ENCODE measurements at places on chromosomes 12 and 14.

- DNase-seq, result no peak
These were observed 27.6 kb upstream of the NOS1 start for GRCh38 chr12:117388951-117389446.

- no peak for DNase-seq
These were observed 65.1 kb downstream of the ITPR2 start for GRCh38 chr12:26767865-26768264.

GRCh38 chr14:61520576-61520975, 174.7 kb upstream of the HIF1A start:
- no peak for DNase-seq

GRCh38 chr14:34436118-34436905, 25.7 kb downstream of the SPTSSA start:
- DNase-seq, result no peak

- no peak for DNase-seq
These were observed 30.0 kb upstream of the DUSP6 start for GRCh38 chr12:89382328-89382727.

- DNase-seq, result no peak
These were observed 245.9 kb downstream of the ADAMTS20 start for GRCh38 chr12:43306066-43306465.

- no peak for DNase-seq
These were observed 19.4 kb upstream of the KRT77 start for GRCh38 chr12:52722680-52723079.

DNA sequence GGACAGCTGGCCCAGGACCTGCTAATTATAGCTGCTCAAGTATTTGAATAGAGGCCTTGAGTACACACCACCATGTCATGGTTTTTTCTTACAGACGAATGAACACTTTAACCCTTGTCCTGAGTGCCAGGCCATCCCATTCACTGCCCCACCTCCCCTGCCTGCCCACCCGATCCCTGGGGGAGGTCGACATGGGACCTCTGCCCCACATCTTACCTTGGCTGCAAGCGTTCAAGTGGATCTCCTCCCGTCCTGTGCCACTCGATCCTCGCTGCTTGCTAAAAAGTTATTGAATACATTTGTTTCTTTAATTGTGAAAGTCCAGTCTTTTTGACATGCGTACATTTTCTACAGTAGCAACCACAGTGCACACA, 10.3 kb downstream of the RTL1 start:
- no peak for DNase-seq

DNA sequence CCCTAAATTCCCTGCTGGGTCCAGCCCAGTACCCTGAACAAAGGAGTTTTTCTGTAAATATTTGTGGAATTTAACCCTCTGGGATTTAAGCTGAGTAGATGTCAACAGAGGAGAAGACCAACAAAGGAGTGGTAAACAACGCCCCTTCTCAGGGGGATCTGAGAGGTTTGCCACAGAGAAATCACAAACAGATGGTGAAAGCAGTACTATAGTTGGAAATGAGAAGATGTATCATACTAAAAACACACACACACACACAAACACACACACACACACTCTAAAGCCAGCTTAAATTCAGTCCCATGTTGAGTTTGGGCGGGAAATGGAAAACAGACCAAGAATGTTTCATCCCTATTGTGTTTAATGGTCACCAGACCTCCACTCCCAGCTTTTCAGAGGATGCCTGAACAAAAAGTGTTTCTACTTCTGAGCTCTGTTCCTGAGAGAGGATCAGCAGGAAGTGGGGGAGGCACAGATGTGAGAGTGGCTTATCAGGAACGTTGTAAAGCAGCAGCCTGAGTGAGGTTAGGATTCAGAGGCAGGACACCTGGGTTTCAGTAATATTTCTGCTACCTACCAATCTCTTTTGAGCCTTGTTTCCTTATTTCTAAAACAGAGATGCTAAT, 3.2 kb downstream of the BIN2 start:
- no peak for DNase-seq

DNA sequence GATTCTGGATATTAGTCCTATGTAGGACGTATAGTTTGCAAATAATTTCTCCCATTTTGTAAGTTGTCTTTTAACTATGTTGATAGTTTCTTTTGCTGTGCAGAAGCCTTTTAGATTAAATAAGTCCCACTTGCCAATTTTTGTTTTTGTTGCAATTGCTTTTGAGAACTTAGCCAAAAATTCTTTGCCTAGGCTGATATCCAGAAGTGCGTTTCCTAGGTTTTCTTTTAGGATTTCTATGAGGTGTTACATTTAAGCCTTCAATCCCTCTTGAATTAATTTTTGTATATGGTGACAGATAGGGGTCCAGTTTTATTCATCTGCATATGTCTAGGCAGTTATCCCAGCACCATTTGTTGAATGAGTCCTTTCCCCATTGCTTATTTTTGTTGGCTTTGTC, 264.4 kb upstream of the OR4E1 start:
- DNase-seq, result no peak

DNA sequence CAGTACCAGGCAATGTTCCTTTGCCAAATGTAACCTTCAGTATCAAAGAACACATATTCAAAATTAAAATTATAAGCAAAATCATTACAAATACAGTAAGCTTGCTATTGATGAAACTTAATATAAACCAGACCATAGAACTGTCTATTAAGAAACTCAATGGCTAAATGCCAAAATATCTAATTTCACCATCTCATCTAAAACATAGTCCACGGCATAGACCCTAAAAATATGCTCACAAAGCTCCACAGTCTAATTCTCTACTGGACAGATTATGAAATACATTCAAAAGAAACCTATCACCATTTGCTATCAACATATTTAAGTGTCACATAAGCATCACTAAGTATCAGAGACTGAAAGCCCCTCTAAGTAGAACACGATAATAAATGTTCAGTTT, 25.2 kb downstream of the DUSP16 start:
- no peak for DNase-seq

- DNase-seq, result no peak
These were observed 92.3 kb downstream of the DERA start for GRCh38 chr12:16003460-16003859.

- no peak for DNase-seq
These were observed 12.2 kb upstream of the ITPR2 start for GRCh38 chr12:26845057-26845666.

DNA sequence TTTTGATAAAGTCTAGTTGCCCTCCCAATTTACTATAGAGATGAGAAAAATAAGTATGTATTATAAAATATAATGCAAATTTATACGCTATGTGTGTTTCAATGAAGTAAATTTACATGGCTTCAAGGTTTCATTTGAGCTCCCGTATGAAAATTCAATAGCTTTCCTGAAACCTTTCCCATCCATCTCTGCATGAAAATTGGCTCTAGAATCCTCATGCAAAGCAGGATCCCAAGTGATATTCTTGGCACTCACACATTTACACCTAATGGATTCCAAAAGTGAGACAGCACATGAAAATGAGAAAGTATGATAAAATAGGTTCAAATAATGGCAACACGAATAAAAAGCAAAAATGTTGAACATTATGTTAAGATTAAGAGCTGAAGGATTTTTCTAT, 1595.8 kb upstream of the SEL1L start:
- no peak for DNase-seq

GRCh38 chr12:117202033-117202432, 11.8 kb upstream of the FBXO21 start:
- DNase-seq, result no peak

- no peak for DNase-seq
These were observed 47.5 kb upstream of the PPP1R12A start for GRCh38 chr12:79982086-79983062.

DNA sequence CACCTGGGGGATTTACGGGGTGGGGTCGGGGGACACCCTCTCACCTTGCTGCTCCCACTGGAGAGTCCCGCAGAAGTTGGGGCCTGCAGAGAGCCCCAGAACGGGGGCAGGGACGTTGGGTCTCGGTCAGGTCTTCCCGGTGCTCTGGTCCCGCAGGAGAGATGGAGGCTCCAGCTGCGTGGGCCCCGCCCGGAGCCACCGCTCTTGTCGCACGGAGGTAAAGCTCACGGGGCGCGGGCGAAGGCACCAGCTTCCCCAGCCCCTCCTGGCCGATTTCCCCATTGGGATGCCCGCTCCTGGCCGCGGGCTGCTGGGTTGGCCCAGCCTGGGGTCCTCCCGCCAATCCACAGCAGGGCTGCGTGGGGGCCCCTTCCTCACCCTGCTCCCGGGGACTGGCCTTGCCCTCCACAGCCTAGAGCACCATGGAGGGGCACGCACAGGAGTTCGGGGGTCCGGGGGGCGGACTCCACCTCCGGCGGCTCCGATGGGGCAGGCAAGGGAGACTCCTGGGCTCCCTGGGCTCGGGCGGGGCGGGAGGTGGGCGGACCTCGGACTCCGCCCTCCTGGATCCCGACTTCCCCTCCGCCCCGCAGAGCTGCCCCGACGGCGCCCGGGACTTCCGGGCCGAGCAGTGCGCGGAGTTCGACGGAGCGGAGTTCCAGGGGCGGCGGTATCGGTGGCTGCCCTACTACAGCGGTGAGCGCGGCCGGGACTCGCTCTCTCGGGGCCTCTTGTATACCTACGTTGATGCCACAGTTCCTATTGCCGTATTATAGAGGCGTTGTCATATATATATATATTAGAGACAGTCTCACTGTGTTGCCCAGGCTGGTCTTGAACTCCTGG, 8.4 kb downstream of the PAPLN start:
- DNase-seq, result peak; percentile 30

DNA sequence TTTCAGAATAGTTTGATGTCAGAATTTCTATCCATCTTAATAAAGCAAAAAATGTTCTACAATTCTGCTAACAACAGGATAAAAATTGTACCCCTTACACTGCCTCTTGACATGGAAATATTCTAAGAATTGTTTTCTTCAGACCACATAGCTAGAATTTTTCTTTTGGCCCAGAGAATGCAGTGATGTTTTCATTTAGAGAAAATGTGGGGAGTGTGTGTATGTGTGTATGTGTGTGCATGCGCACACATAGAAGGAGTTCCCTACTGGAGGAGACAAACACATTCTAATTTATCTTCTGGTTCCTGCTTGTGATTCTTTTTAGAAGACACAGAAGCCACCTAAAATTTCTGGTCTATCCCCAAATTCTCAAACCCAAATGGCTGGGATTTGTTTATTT, 1145.7 kb downstream of the VRK1 start:
- no peak for DNase-seq

DNA sequence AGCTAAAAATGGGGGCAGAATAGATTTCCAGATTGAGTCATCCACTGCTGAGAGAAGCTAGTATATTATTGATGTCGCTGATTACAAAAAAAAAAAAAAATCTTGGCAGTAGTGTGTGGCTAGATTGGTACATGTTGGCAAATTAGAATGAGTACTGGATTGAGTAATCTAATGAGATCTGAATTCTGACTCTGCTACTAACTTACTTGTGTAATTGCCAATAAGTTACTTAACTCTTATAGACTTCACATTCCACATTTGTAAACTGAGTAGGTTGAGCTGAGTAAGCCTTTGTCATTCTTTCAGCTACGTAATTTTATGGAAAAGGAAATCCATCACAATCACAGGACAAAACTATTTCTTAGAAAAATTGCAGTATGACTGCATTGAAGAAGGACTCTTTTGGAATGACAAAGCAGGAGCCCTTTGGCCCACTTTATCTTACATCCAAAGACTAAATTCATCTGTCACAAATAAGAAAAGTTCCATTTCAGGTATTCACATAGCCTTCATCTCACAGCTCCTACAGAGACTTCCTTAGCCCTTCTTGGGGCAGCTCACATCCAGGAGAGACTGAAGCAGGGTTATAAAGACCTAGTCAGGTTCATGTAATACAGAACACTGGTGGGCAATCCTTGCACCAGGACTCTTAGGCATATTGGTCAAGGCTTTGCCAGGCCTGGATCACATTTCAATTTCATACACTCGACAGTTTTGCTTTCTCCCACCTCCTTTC, 197.3 kb upstream of the CPNE8 start:
- no peak for DNase-seq

GRCh38 chr12:68612697-68613096, 2.0 kb downstream of the RAP1B start:
- no peak for DNase-seq

- no peak for DNase-seq
These were observed 17.0 kb downstream of the SIX1 start for GRCh38 chr14:60632257-60632656.

DNA sequence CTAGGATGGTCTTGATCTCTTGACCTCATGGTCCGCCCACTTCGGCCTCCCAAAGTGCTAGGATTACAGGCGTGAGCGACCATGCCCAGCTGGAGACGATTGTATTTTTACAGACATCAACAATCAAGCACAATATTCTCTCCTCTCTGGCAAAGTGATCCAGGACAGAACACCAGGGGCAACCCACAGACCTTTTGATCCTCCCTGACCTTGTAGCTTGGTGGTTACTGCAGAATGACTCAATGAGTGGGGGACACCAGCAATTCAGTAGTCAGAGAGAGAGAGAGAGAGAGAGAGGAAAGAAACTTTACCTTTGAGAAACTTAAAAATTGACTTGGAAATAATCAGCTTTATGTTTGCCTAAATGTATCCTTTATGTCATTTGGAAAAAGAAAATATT, 51.2 kb downstream of the DRAM1 start:
- no peak for DNase-seq

- DNase-seq, result peak; percentile 57
These were observed 38.5 kb downstream of the NFKBIA start for GRCh38 chr14:35366056-35366451.

DNA sequence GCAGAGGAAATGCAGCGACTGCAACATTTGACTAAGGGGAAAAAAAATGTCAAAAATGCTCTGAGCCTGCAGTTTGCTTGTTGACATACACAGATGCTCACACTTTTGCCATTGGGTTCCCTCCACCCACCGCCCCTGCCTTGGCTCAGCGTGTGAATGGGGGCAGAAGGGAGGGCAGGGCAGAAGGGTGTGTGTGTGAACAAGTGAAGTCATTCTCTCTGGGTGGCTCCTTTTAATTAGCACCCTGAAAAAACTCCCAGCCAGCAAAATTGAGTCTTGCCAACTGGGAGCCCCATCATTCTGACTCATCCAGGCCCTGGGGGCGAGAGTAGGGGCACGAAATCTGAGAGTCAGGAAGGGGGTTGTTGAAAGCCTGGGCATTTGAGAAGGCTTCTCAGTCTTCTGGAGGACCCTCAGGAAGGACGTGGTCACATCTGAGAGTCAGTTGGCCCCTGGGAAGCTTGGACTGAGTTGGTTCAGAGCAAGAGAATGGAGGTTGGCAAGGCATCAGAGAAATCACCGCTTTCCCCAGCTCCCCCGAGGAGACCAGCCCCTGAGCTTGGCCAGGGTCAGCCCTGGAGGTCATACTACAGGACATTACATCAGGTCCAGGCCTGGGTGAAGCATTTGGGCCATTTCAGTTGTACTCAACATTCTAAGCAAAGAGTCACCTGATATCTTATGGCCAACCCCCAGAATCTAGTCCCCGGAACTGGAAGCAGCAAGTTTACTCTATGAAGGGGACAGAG, 22.7 kb upstream of the KRT78 start:
- DNase-seq, result no peak

Measured in stimulated activated CD8-positive, alpha-beta memory T cell treated with anti-CD3 and anti-CD28 coated beads, Interleukin-2, amount 100 ng/mL, for 48 hours (primary cell).